ENCODE measurements at places on chromosomes 12 and 14. TPM values are rescaled to one million over a fixed set of nuclear protein-coding genes. Genes with fewer than 3 reads are reported as not detected.

SP7 gene
- 0.60 TPM for polyA plus RNA-seq

SERPINA5 gene
- 98.7 TPM for polyA plus RNA-seq

EP400 gene
- polyA plus RNA-seq, result 15.1 TPM

SERPINA12 gene
- 0.25 TPM for polyA plus RNA-seq

TCL1B gene
- not detected for polyA plus RNA-seq

B3GNT4 gene
- polyA plus RNA-seq, result 2.2 TPM

MYO1H gene
- not detected for polyA plus RNA-seq

- H3K4me3 ChIP-seq, result no peak overlapping the region
- no peak overlapping the region for H3K27ac ChIP-seq
- DNase-seq, result peak; percentile 30
- H3K27me3 ChIP-seq, result no peaks in the 10 kb centered on the region
Measured at GRCh38 chr14:81211844-81212243, 8.9 kb downstream of the GTF2A1 start.

GRCh38 chr14:35215110-35215813, 76.9 kb upstream of the PSMA6 start:
- no peaks in the 10 kb centered on the region for H3K27me3 ChIP-seq
- H3K36me3 ChIP-seq, result no peaks in the 10 kb centered on the region
- H3K4me1 ChIP-seq, result peaks cover 4% of the 10 kb centered on the region
- H3K4me3 ChIP-seq, result no peak overlapping the region
- DNase-seq, result peak; percentile 51
- peak overlapping the region; percentile 3 for H3K27ac ChIP-seq

GRCh38 chr12:50984586-50985298, 32.4 kb downstream of the HIGD1C start:
- peak overlapping the region; percentile 88 for H3K27ac ChIP-seq
- no peak overlapping the region for H3K4me3 ChIP-seq
- DNase-seq, result no peak
- H3K36me3 ChIP-seq, result no peaks in the 10 kb centered on the region

GRCh38 chr14:73025544-73025943, 1.4 kb downstream of the ZFYVE1 start:
- H3K4me3 ChIP-seq, result peak overlapping the region; percentile 50
- no peaks in the 10 kb centered on the region for H3K27me3 ChIP-seq
- DNase-seq, result no peak

DNA sequence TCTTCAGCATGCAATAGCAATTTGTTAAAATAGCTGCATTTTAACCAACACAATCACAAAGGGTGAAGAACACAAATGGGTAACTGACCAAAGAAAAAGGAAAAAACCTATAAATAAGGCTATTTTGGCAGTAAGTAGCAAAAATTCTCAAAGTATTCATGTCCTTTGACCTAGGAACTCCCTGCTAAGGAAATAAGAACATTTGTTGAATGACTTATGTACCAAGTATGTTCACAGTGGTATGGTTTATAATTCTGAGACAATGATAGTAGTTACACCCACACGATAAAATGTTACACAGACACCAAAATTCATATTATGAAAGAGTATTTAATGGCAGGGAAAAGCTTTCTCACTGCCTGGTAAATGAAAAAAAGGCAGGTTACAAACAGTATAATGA, 16.9 kb downstream of the CCDC88C start:
- no peak overlapping the region for H3K4me3 ChIP-seq
- no peak for DNase-seq
- H3K36me3 ChIP-seq, result no peaks in the 10 kb centered on the region
- H3K27ac ChIP-seq, result no peak overlapping the region

DNA sequence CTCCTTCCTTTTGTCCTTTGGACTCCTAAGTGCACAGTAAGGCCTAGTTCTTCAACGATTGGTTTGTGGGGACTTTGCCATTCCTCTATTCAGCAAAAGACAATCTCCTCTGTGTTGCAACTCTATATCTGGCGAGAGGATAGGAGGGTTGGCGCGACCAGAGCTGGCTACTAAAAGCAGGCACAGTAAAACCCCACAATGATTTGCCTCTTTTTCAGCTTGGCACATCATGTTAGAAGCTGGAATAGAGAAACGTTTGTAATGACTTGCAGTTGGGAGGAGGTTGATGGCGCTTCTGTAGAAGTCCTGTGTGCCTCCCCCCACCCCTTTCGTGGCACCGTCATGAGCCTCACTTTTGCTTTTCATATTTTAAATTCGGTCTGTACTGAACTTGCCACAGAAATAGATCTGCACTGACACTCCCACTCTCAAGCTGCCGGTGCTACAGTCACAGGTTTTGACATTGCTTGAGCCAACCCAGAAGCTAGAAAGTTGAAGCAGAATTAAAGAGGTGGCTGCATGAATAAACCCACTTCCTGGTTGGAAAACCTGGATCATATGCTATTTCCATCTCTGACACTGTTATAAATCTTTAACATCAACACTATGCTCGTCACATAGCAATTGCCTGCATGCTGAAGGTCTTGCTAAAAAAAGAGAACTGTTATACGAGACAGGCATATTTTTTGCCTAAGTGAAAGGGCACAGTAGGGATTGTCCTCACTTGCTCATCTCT, 315.3 kb upstream of the PRICKLE1 start:
- H3K27ac ChIP-seq, result no peak overlapping the region
- no peaks in the 10 kb centered on the region for H3K4me1 ChIP-seq
- no peak for DNase-seq
- H3K36me3 ChIP-seq, result no peaks in the 10 kb centered on the region

DNA sequence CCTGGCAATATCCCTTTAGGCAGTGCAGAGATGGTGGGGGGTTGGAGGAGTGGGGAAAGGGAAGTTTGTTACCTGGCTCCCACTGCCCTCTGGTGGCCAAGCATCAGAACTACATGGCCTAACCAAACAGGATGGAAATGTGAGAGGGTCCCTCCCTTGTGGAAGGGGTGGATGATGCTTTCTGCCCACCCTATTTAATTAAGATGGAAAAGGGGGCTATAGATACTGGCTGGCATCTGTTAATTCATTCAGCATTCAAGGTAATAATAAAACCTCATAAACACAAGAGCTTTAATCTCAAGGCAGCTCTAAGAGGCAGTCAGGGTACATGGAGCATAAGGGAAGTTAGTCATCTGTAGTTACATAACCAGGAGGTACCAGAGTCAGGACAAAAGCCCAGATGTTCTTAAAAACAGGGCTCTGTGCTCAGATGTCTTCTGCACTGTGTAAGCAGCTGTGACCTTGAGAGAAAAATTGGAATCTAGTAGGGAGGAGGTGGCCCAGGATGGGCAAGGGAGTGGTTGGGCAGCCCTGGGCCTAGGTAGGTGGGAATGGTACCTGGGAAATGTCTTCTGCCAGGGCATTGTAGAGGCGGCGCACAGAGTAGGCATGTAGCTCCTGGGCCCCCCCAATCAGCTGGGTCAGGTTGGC, 4.6 kb downstream of the AP1G2 start:
- peaks cover 9% of the 10 kb centered on the region for H3K4me1 ChIP-seq
- H3K4me3 ChIP-seq, result no peak overlapping the region
- peak; percentile 73 for DNase-seq
- H3K27ac ChIP-seq, result no peak overlapping the region
- H3K27me3 ChIP-seq, result no peaks in the 10 kb centered on the region

GRCh38 chr14:86430853-86431252, 900.9 kb downstream of the FLRT2 start:
- no peaks in the 10 kb centered on the region for H3K4me1 ChIP-seq
- H3K4me3 ChIP-seq, result no peak overlapping the region
- no peaks in the 10 kb centered on the region for H3K36me3 ChIP-seq
- H3K27ac ChIP-seq, result no peak overlapping the region

DNA sequence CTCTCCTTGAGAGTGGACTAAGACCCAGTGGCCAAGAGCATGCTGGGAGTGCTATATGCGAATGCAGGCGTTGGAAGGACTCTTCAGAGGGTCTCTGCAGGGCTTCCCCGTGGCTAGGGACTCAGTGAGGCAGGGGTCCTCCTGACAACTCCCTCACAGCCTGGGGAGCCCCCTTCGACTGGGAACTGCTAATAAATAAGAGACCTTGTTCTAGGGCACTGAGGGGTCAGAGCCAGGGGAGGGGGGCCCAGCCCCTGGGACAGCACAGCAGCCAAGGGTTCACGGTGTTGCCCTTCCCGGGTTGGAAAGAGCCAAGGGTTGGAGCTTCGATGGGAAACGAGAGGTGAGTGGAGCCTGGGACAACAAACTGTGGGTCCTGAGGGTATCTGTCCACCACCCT, 6.0 kb upstream of the CPNE6 start:
- no peak overlapping the region for H3K27ac ChIP-seq
- no peak overlapping the region for H3K4me3 ChIP-seq
- no peak for DNase-seq
- H3K36me3 ChIP-seq, result no peaks in the 10 kb centered on the region
- peaks cover 3% of the 10 kb centered on the region for H3K27me3 ChIP-seq

GRCh38 chr12:19893514-19893913, 454.2 kb downstream of the AEBP2 start:
- H3K27ac ChIP-seq, result no peak overlapping the region
- DNase-seq, result peak; percentile 35
- no peaks in the 10 kb centered on the region for H3K36me3 ChIP-seq
- H3K4me3 ChIP-seq, result no peak overlapping the region
- no peaks in the 10 kb centered on the region for H3K27me3 ChIP-seq

GRCh38 chr14:88179716-88180115, 143.4 kb downstream of the KCNK10 start:
- H3K4me1 ChIP-seq, result no peaks in the 10 kb centered on the region
- no peak overlapping the region for H3K4me3 ChIP-seq
- H3K27me3 ChIP-seq, result no peaks in the 10 kb centered on the region
- no peak for DNase-seq

- DNase-seq, result no peak
- H3K27me3 ChIP-seq, result no peaks in the 10 kb centered on the region
- peaks cover 2% of the 10 kb centered on the region for H3K4me1 ChIP-seq
- no peak overlapping the region for H3K4me3 ChIP-seq
Measured at GRCh38 chr14:35299708-35300107, 7.5 kb downstream of the PSMA6 start.

- peak; percentile 41 for DNase-seq
- H3K4me3 ChIP-seq, result no peak overlapping the region
- H3K36me3 ChIP-seq, result no peaks in the 10 kb centered on the region
- H3K27ac ChIP-seq, result no peak overlapping the region
Measured at GRCh38 chr14:99378782-99379214, 101.9 kb downstream of the SETD3 start.

DNA sequence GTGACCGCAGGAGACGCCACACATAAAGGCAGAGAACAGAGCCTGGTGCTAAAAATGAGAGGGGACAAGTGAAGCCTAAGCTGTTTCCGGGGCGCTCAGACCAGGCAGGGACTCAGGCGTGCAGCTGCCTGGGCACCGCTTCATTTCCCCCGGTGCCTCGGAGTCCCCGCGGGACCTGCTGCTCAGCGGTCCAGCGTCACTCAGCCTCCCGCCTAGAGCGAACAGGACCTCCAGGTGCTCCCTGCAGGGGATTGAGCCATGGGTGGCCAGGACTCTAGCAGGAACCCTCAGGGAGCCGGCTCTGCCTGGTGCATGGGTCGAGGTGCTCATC, 31.0 kb downstream of the CCDC85C start:
- peak overlapping the region; percentile 86 for H3K27ac ChIP-seq
- DNase-seq, result no peak
- H3K36me3 ChIP-seq, result no peaks in the 10 kb centered on the region
- no peak overlapping the region for H3K4me3 ChIP-seq
- no peaks in the 10 kb centered on the region for H3K27me3 ChIP-seq

DNA sequence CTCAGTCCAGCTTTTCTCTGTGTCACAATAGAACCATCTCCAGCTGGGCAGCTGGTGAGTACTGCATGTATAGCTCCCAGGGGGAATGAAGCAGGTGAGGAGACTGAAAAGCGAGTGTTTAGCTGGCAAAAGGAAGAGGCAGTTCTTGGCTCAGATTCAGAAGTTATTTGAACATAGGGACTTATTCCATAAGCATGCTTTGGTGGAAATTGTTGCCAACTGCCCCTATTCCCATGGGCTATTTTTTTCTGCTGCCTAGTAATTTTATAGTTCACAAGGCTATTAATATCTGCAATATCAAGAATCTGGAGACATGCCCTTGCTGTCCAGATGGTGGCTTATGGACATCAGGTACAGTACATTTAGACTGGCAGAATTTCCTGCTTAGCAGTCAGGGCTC, 1112.7 kb downstream of the LRFN5 start:
- no peak for DNase-seq
- no peaks in the 10 kb centered on the region for H3K36me3 ChIP-seq
- H3K4me3 ChIP-seq, result no peak overlapping the region
- no peak overlapping the region for H3K27ac ChIP-seq
- no peaks in the 10 kb centered on the region for H3K27me3 ChIP-seq

DNA sequence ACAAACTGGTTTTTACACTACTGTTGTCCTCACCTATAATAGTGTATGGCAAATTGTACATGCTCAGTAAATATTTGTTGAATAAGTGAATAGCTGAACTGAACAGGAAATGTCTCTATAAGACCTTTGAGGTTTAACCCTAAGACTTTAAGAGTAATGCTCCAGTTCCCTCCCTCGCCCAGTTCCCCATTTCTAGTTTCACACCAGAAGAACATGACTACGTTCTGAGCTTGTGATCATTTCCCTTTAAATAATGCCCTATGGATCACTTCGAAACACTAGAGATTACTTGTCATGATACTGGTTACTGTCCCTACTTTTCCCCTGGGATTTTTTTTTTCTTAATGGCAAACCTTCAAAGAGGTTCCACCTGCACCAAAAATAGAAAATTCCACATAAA, 69.3 kb downstream of the PRKD1 start:
- H3K4me1 ChIP-seq, result no peaks in the 10 kb centered on the region
- H3K36me3 ChIP-seq, result no peaks in the 10 kb centered on the region
- no peak overlapping the region for H3K4me3 ChIP-seq
- no peak overlapping the region for H3K27ac ChIP-seq

DNA sequence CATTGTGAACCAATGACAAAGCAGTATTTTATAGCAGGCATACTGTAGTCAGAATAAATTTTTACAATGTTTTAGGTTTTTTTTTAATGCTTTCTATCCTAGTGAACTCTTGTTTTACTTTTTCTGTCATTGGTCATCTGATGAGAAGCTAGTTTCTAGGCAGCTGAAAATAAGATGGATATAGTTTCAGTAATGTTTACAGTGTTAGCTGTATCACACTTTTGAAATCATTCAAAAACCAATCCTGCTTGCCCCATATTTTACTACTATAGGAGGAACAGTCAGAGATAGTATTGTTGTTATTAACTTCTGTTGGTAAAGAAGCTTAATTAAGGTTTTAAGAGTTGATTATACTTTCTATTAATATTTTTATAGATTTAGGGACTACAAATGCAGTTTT, 24.5 kb downstream of the USP15 start:
- no peaks in the 10 kb centered on the region for H3K4me1 ChIP-seq
- H3K4me3 ChIP-seq, result no peak overlapping the region
- H3K27ac ChIP-seq, result no peak overlapping the region
- no peaks in the 10 kb centered on the region for H3K36me3 ChIP-seq
- DNase-seq, result no peak
